ENCODE measurements at places on chromosomes 13 and 19.
A peak's percentile ranks its signal among the peaks of the same experiment; 100 is the strongest.

GRCh38 chr19:51108805-51109146 lies 567 bp upstream of the CTU1 start:
- H3K27me3 ChIP-seq, result no peaks in the 10 kb centered on the region
- H3K4me3 ChIP-seq, result peak overlapping the region; percentile 62
- no peak for DNase-seq
- peaks cover 8% of the 10 kb centered on the region for H3K4me1 ChIP-seq

GRCh38 chr13:94444826-94445225 lies 34.7 kb downstream of the DCT start:
- H3K27ac ChIP-seq, result no peak overlapping the region
- no peaks in the 10 kb centered on the region for H3K36me3 ChIP-seq
- H3K27me3 ChIP-seq, result no peaks in the 10 kb centered on the region
- DNase-seq, result no peak
- H3K4me3 ChIP-seq, result no peak overlapping the region

GRCh38 chr13:58343076-58343475 lies 711.5 kb downstream of the PCDH17 start:
- H3K4me3 ChIP-seq, result no peak overlapping the region
- H3K27me3 ChIP-seq, result no peaks in the 10 kb centered on the region
- H3K27ac ChIP-seq, result no peak overlapping the region
- no peaks in the 10 kb centered on the region for H3K4me1 ChIP-seq
- no peaks in the 10 kb centered on the region for H3K36me3 ChIP-seq
- no peak for DNase-seq

GRCh38 chr19:14333101-14333871 lies 48.0 kb upstream of the ADGRE5 start:
- DNase-seq, result no peak
- H3K4me1 ChIP-seq, result no peaks in the 10 kb centered on the region
- H3K27ac ChIP-seq, result no peak overlapping the region
- H3K27me3 ChIP-seq, result peaks cover 6% of the 10 kb centered on the region
- H3K36me3 ChIP-seq, result no peaks in the 10 kb centered on the region

DNA sequence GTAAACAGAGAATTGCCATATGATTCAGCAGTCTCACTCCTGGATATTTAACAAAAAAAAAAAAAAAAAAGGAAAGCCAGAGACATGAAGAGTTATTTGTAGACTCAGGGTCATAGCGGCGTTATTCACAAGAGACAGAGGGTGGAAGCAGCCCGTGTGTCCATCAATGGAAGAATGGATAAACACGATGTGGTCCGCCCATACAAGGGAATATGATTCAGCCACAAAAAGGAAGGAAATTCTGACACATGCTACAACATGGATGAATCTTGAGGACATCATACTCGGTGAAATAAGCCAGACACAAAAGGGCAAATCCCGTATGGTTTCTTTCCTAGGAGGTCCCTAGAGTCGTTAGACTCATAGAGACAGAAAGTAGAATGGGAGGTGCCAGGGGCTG lies 14.8 kb downstream of the ACSBG2 start:
- H3K36me3 ChIP-seq, result no peaks in the 10 kb centered on the region
- no peak for DNase-seq
- H3K27me3 ChIP-seq, result no peaks in the 10 kb centered on the region
- no peaks in the 10 kb centered on the region for H3K4me1 ChIP-seq

DNA sequence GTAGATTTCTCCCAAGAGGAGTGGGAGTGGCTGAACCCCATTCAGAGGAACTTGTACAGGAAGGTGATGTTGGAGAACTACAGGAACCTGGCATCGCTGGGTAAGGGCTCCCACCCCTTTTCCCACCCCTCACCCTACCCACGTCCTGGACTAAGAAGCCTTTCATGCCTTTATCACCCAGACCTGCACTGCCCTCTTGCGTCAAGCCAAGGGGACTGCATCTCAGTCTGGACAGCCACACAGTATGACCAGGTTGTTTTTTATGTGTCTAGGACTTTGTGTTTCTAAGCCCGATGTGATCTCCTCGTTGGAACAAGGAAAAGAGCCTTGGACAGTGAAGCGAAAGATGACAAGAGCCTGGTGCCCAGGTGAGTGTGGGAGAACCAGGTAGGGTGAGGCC lies 8.8 kb downstream of the ZFP28 start:
- H3K4me1 ChIP-seq, result no peaks in the 10 kb centered on the region
- peaks cover 75% of the 10 kb centered on the region for H3K36me3 ChIP-seq
